ENCODE measurements at places on chromosomes 2 and 18.
A peak's percentile ranks its signal among the peaks of the same experiment; 100 is the strongest.

- DNase-seq, result no peak
These were observed 50.9 kb upstream of the GPD2 start for GRCh38 chr2:156385242-156385641.

DNA sequence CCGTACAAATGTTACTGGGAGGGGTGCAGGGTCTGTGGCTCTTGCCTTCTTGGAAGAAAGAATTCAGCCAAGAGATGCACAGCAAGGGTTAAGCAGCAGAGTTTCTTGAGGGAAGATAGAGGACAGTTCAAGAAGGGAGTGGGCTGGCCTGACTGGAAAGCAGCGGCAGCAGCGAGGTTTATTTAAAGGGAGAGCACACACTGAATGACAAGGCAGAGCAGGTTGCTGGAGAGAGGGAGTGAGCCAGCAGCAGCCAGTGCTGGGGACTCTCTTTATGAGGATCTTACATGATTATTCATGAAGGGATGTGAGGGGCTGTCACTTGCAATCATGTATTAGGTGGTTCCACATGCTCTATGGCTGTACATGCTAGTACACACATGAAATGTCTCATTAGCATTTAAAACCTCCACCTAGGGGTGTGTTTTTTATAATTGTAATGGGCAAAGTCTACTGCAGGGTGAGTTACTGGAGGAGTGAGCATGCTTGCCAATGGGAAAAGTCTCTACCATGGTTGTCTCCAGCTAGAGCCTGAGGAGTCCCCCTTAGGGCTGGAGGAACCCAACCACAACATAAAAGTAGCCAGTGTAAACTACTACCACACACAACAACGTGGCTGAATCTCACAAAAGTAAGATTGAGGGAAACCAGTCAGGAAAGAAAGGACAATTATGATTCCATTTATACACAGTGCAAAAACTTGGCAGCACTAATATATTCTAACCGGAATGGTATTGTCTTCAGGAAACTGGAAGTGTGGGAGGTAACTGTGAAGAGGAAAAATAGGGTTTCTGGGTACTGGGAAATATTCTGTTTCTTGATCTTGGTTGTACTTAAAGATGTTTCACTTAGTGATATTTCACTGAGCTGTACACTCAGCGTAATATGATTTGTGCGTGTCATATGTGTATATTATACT, 87.6 kb upstream of the FAM110C start:
- DNase-seq, result no peak

DNA sequence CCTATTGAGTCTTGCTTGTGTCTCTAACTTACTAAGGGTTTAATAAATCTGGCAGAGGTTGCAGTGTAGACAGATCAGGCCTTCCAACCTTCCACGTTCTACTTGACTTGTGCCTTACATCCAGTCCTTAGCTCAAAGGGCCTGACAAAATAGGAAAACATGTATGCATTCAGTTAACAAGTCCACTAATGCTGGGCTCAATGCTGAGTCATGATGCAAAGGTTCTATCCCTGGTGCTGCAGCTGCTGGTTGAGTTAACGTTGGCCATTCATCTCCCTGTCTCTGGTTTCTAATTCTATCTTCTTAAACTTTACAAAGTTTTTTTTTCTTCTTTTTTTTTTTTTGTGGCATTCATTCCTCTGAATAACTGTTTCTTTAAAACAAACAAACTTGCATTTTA, 46.3 kb upstream of the ITGB6 start:
- no peak for DNase-seq

GRCh38 chr2:38605298-38605830, 2.6 kb upstream of the HNRNPLL start:
- no peak for DNase-seq

DNA sequence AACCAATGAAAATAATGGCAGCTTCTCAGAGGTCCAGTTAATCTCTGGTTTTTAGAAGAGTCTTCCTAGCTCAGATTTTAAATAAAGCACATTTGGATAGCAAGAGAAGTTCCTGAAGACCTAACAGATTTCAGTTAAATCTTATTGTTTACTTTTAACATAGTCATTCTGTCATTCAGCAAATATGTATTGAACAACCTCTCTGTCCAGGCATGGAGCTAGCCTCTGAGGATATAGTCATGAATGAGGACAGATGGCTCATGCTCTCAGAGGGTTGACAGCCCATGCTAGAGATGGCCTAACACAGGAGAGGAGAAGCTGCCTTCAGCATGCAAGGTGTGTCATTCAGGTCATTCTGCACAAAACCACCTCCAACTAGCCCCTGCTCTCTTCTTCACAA, 6.2 kb downstream of the CCBE1 start:
- peak; percentile 37 for DNase-seq

All from GM03348 (cell line).